ENCODE measurements at places on chromosomes 5 and 9.

GRCh38 chr5:141898448-141899049 is 20.3 kb upstream of the PCDH1 start:
- no peak for DNase-seq

- DNase-seq = no peak
Observed at GRCh38 chr5:127810707-127811490, 107.7 kb downstream of the CCDC192 start.

DNA sequence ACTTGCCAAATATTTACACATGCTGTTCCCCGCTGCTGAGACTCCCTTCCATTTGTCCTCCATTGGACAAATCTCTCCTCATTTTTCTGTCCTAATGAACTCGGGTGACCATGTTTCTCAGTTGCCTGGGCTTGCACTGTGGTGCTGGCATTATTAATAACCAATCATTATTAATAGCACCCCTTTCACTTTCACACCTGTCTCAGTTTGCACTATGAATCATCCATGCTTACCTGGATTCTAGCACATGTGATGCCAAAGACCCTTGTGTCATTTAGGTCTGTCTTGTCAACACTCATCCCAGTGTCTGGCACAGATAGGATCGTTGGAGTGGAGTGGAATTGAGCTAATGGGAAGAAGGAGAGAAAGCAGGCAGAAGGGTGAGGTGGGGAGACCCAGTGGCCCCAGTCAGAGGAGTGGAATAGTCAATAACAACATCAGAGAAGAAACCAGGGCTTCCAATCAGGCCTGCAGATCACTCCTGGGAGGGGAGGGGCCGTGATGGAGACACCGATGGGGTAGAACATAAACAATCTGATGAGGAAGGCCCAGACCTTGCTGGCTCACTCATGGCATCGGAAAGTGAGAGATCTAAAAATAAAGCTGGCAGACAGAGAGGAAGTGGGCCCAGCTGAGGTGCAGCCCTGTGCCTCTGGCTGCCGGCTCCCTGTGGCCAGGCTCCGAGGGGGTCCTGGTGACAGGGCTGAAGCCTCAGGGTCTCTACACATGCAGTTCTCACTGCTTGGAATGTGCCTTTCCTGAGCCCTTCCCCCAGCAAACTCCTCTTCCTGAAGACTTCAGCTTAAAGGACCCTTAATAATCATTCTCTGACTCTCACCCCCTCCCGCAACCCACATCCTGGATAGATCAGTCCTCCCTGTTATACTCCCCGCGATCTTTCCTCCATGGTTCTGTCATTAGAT is 33.5 kb upstream of the CRB2 start:
- DNase-seq = peak; percentile 61

GRCh38 chr5:67426961-67427849 is 230.6 kb upstream of the CD180 start:
- no peak for DNase-seq

DNA sequence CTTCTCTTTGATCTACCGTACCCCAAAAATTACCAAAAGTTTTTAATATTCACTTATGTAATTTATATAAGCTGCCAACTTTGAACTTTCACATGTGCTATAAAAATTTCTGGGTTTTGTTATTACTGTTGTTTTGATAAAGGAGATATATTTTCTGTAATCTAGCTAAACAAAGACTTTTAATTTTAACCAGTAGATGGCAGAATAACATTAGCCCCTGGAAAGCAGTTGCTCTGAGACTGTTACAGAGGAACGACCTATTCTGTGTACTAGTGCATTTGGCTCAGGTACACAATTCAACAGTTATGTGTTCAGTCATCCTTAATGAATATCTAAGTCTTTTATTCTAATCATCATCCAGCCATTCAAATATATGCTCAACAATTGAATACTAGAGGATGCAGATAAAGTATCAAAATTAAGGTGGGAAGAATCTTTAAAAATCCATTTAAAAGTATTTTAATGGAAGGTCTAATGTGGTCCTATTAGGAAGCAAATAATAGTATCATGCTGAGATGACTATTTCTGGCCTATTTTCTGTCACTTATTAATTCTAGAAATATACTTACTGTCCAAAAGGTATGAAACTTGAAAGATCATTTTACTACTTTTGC is 8.6 kb downstream of the KLHL9 start:
- DNase-seq = peak; percentile 74

GRCh38 chr9:70988551-70988950 is 132.9 kb downstream of the TRPM3 start:
- no peak for DNase-seq

DNA sequence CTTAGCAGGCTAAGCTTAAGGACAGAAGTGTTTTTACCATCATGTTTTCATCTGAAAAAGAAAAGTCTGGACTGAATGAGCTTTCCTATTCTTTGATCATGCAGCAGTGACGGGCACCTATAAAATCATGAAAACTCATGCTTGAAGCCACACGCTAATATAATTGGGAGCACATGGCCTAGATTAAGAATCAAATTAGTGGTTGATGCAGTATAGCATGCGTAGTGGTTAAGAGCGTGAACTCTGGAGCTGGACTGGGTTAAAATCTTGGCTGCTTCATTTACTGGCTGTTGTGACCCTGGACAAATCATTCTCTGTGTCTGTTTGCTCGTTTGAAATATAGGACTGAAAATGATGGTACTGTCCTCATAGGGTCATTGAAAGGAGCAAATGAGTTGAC is 49.9 kb upstream of the IL13 start:
- no peak for DNase-seq

- peak; percentile 75 for DNase-seq
Observed at GRCh38 chr9:114592356-114592755, 4.8 kb downstream of the ATP6V1G1 start.

DNA sequence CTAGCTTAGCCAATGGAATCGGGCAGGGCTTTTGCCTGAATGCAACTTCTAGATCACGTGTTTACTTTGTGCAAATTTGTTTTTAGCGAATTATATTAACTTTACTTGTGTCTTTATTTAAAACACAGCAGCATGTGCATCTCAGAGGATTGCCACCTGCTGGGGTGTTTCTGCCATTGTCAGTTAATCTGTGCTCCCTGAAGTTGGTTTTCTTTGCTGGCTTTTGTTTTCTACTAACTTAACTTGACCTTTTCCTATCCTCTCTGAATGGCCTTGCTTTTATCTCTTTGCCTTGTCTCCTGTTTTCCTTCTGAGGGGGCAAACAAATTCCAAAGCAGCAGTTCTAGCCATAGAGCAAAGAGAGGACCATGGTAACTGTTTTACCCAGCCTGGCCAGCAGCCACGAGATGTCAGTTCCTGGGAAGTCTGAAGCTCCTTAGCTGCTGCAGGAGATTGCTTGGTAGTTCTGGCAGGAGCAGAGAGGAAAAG is 67.6 kb downstream of the ARHGEF28 start:
- peak; percentile 15 for DNase-seq

GRCh38 chr9:76652894-76653293 is 111.3 kb upstream of the PCA3 start:
- DNase-seq = no peak

DNA sequence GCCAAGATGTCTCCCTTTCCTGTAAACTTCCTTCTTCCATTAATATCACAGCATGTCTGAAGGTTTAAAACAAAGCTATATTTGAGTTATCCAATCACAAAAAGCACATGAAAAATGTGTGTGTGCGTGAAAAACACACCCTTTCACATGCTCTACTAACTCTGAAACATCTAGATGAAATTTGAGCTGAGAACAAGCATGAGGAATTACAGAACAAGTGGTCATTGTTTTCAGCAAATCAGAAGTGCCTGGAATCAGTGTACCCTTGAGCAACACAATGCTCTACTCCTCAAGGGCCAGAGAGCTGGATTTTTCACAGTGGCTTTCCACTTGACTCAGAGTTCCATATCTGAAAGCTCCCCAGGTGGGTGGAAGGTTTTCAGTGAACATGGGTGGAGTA is 255.9 kb downstream of the PSAT1 start:
- DNase-seq = no peak

DNA sequence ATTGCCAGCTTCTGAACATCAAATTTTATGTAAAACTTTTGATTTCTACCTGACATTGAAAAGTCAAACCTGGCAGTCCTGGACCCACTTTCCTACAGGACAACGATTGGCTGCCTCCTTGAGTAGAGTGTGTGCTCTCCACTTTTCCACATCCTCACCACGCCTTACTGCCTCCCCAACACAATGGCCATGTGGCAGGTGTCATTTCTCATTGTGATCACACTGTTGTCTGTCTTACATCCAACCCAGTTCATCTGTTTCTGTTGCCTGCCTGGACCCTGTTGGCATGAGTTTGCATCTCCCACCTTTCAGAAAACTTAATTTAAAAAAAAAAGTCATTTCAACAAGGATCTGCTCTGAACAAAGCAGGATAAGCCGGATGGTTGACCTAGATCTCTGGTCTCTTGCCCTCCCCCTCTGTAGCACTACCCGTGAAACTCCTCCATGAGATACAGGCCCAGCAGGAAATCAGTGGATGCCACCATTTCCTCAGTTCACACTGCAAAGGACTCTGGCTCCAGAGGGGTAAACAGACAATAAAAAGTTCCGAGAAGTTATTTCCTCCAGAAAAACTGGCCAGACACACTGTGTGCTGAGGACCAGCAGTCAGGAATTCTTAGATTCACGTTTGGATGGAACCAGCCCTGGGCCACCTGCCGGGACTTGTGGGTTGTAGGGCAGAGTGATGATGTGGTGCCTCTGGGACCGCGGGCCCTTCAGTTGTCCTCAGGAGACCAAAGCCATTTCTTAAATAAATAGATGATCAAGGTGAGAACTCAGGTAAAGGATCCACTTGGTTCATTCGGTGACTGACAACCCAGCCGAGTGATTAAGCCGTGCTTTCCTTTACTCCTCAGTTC is 48.6 kb downstream of the AMBP start:
- no peak for DNase-seq

GRCh38 chr5:167881041-167881440 is 410.4 kb upstream of the WWC1 start:
- DNase-seq = no peak

DNA sequence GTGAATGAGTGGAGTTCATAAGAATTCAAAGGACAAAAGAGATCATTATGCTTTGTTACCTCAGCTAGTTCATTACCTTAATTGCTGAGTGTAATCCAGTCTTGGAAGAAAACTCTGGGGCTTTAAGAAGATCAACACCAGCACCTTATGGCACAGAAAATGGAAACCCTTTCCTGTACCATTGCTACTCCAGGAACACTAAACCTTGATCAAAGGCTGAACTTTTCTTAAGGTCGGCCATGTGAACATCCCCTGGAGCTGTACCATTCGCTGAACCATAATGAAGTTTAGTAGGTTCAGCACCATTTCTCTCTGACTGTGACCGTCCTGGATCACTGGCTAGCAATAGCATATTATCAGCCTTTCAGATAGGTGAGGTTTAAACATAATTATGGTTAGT is 97.4 kb downstream of the PBX3 start:
- no peak for DNase-seq

- no peak for DNase-seq
Observed at GRCh38 chr5:3595006-3595961, at the start of gene IRX1. IRX1 (plus strand) TSS chr5:3595832; CDS start chr5:3596106, 274 bp downstream.

DNA sequence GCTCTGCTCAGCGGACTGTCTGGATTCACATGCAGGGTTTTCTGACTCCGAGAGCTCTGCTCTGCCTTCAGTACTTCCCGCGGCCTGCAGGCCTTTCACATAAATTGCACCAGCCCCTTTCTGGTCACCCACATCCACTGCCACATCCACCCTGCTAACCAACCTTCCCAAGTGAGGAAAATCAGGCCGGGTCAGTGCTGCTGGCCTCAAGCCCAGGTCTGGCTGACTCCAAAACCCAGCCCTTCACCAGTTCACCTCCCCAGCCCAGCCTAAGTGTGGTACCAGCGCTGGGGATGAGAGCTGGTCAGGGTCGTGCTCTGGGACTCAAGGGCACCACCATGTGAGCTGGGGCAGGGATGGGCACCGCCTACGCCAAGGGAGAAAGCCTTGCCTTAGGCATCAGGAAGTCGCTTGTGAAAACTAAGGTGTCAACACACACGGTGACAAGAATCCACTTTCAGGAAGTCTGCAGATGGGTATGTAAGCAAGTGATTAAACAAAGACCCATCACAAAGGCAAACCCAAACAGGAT is 12.3 kb downstream of the LMAN2 start:
- DNase-seq = no peak

DNA sequence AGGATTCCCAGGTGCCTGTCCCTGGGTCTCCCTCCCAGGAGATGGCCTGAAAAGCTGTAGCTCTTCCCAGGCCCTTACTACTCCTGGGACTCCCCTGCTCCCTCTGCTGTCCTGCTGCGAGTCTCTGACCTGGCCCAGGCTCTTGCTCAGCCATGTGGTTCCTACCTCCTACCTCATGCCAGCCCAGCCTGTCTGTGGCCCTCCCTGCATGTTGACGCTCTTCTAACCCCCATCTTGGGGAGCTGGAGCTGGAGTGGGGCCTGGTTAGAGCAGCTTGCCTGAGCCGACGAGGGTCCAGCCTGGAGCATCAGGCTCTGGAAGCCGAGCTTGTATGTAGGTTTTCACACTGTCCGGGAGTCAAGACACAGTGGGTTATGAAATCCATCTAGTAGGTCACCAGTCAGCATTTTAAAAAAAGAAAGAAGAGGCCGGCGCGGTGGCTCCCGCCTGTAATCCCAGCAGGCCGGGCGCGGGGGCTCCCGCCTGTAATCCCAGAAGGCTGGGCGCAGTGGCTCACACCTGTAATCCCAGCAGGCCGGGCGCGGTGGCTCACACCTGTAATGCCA is 244.4 kb downstream of the FANCC start:
- no peak for DNase-seq

DNA sequence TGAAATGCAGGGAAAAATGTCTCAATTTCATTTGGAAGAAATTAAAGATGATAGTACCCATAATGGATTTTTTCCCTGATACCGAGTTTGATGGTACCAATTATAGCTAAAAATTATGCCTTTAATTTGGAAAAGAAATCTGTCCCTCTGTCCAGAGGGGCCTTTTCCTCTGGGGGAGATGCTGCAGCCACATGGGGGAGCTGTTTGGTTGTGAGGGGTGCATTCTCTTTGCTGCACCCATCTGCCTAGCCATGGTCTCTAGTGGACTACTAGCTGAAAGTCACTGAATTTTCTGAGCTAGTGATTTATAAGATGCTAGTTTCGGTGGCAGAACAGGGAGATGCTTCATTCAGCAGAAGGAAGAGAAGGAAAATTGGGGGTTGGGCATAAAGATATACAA is 9.6 kb downstream of the SEC61B start:
- peak; percentile 13 for DNase-seq

- DNase-seq = no peak
Observed at GRCh38 chr9:131595696-131596429, 50.5 kb downstream of the PRRT1B start.

GRCh38 chr5:178476972-178477754 is 113.0 kb downstream of the COL23A1 start:
- no peak for DNase-seq

- DNase-seq = no peak
Observed at GRCh38 chr5:116340799-116341198, 233.8 kb downstream of the SEMA6A start.

Data from CD4-positive, alpha-beta T cell treated with Interleukin-2 at 100 ng/mL for 4 hours (primary cell).